ENCODE measurements at places on chromosomes 2 and 18.

GRCh38 chr18:11052800-11053199, 96.6 kb downstream of the PIEZO2 start:
- DNase-seq, result no peak

DNA sequence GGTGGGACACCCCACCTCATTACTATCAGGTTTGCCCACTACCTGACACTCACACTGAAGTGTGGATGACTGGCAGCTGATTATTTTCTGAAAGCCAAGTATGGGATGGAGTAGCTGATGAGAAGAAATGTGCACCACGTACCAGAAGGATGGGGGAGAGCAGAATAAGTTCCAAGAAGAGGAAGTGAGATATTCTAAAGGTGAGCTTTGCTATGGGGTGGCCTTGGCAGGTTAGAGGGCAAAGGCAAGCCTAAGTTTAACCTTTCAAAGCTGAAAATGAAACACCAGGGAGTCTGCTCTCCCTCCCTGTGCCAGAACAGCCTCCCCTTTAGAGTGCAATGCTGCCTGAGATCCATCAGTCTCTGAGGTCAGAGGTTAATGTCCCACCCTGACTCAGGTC, 196.1 kb upstream of the OSR1 start:
- no peak for DNase-seq

DNA sequence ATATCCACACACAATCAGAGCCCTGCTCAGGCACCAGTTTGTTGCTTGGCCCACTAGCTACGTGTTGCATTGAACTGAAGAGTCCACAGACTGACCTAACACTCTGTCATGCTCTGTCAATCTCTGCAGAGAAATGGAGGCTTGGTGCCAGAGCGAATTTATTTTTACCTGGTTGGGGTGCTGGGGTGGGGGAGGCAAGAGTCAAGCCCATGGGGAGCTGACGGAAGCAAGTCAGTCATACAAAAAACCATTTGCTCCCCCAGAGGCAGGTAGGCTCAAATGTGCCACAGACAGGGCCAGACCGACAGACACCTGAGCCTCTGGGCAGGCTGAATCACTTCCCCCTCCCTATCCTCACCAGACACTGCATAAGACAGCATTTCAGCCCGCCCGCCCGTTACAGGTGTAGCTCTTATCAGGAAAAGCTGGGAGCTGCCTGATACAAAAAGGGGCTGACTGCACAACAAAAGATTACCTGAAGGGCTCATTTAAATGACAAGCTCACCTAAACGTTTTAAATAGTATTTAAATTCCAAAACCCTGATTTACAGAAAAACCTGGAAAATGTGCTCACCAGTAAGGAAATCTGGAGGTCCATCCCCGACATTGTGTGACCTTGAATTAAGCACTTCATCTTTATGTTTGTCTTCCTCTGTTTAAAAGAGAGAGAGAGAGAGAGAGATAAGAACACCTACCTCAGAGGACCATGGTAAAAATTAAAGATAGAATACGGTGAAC, 2.1 kb upstream of the PCBP1 start:
- peak; percentile 82 for DNase-seq

GRCh38 chr2:16652296-16653082, 13.1 kb downstream of the CYRIA start:
- DNase-seq, result no peak
